ENCODE measurements at places on chromosomes 7 and 10. TPM values are rescaled to one million over a fixed set of nuclear protein-coding genes. Genes with fewer than 3 reads are reported as not detected.

The SPDYE5 gene
- polyA plus RNA-seq: not detected

The PLOD3 gene
- 48.7 TPM for polyA plus RNA-seq

The CDH23 gene
- polyA plus RNA-seq: 2.1 TPM

The LRRC18 gene
- polyA plus RNA-seq: not detected

The TUBAL3 gene
- 0.37 TPM for polyA plus RNA-seq

Measured in A549 (cell line).